Left ventricle myocardium superior (tissue), 1 donor: ENCODE measurements at places on chromosomes 7 and 10.

GRCh38 chr10:119517235-119518141 is 25.0 kb downstream of the RGS10 start:
- DNase-seq, result no peak

DNA sequence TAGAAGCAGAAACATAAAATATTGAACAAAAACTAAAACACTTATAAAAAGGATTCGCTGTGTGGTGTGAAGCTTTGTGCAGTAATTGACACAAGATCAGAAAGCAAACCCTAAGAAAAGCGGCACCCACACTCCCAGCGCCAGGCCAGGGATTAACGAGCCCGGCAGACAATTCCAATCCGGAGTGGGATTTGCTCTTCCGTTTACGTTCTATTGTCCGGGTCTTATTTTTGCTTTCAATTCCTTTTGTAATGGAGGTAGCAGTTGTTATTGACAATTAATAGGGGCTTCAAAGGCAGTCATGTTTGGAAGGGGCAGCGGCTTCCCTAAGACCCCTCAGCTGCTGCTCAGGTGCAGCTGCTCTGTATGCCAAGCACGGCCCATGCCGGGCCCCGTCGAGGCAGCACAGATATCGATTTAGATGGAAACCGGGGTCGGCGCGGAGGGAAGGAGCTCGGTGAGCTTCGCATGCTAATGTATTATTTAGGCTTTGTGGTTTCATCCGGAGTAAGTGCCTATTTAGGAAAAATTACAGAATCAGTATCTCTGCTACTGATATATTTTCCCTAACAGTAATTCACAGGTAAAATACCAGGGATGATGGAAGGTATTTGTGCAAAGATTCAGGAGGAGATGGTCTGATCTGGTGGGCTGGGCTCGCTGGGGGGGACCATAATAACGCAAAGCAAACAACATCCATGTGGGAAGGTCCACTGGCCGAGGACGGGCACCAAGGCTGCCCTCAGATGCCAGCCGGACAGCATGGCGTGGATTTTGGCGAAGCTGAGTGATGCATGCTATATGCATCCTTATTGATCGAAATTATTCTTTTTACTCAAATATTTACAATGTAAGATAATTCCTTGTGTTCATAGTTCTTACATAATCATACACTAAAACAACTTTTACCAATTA is 561.7 kb downstream of the PTPRN2 start:
- no peak for DNase-seq

- DNase-seq, result no peak
Observed at GRCh38 chr10:88097092-88097516, 233.7 kb downstream of the PTEN start.

DNA sequence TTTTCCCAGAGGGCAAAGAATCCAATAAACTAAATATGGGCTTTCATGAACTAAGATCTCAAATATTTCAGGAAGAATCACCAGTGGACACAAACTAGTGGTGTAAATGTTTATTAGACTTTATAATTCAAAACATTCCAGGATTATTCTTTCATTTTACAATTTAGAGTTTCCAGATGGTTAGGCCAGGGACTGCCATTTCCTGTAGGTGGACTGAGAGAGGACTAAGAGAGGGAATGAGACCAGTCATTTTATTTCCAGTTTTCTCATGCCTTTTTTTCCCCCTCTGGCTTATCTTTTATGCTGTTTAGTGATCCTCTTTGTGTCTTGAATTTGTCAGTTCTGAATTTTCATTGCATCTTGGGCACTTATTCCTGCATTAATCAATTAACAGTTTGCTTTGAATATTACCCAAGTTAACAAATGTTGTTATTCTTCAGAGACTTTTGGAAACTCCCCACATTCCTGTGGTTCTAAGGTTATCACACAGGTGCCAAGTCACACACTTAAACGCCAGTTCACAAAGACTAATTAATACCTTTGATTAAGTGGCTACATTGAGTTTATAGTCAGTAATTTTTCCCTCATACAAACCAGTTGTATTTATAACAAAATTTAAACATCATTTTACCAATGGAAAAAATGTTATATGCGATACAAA is 12.3 kb downstream of the CISD1 start:
- no peak for DNase-seq

DNA sequence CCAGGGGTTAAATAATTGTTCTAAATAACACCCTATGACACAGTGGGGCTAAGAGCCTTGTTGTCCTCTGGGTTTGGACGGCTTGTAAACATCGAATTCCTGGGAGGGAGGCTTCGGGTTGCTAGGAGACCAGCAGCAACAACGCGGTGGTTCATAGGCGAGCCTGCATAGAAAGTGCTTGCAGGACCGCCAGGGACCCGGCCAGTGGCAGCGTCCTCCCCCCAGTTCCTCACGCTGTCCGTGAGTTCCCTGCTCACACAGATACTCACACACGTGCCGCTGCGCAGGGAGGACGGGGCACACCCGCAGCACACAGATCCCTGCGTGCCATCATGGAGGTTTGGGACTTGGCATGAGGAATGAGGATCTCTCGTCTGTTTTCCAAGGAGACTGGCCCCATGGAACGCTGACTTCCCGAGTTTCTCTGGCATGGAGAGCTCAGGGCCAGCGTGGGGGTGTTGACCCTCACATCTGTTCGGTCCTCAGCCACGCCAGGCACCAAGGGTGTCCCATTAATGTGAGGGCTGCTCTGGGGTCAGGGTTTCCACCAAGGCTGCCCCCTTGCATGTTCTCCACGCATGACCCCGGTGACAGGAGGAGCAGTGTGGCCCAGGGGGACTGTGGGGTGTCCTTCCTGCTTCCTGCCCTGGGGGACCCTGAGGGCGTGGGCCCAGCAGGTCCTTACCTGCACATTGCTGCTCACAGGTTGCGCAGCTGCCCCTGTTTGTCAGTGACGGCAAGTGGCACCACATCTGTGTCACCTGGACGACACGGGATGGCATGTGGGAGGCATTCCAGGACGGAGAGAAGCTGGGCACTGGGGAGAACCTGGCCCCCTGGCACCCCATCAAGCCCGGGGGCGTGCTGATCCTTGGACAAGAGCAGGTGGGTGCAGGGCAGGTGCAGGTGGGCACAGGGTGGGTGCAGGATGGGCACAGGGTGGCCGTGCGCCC is 9.7 kb downstream of the NPTX2 start:
- no peak for DNase-seq

GRCh38 chr10:23918839-23919238 is 290.1 kb upstream of the KIAA1217 start:
- no peak for DNase-seq

DNA sequence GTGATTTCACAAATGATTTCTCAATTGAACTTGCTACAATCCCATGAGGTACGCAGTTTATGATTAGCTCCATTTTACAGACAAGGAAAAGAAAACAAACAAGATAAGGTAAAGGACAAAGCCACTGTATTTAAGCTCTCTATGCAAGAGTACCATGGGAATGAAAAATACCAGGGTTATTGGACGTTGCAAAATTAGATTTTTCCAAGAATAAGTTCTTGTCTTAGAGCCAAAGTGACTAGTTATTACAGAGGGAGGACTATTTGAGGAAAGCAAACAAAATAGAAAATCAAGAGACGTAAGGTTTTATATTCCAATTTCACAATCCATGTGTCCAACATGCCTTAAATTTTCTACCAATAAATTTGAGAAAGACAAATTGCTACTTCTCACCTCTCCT is 97.9 kb upstream of the PTN start:
- no peak for DNase-seq

- DNase-seq, result peak; percentile 64
Observed at GRCh38 chr7:93715234-93715633, 140.7 kb upstream of the CALCR start.

- no peak for DNase-seq
Observed at GRCh38 chr10:111435871-111436270, 359.0 kb downstream of the ADRA2A start.

DNA sequence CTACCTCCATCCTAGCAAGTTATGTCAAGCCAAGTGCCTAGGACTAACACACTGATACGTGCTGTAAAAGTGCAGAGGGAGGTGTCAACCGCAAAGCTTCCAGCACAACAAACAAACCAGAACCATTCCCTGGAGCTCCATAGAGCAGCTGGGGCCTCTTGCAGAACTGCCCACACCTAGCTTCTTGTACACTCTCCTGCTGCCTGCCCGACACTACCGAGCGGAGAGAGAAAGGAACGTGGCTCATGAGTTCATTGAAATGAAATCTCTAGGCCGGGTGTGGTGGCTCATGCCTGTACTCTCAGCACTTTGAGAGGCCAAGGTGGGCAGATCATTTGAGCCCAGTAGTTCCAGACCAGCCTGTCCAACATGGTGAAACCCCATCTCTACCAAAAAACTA is 73.5 kb downstream of the MKI67 start:
- no peak for DNase-seq

- DNase-seq, result no peak
Observed at GRCh38 chr7:111642373-111642772, 80.1 kb upstream of the IMMP2L start.

DNA sequence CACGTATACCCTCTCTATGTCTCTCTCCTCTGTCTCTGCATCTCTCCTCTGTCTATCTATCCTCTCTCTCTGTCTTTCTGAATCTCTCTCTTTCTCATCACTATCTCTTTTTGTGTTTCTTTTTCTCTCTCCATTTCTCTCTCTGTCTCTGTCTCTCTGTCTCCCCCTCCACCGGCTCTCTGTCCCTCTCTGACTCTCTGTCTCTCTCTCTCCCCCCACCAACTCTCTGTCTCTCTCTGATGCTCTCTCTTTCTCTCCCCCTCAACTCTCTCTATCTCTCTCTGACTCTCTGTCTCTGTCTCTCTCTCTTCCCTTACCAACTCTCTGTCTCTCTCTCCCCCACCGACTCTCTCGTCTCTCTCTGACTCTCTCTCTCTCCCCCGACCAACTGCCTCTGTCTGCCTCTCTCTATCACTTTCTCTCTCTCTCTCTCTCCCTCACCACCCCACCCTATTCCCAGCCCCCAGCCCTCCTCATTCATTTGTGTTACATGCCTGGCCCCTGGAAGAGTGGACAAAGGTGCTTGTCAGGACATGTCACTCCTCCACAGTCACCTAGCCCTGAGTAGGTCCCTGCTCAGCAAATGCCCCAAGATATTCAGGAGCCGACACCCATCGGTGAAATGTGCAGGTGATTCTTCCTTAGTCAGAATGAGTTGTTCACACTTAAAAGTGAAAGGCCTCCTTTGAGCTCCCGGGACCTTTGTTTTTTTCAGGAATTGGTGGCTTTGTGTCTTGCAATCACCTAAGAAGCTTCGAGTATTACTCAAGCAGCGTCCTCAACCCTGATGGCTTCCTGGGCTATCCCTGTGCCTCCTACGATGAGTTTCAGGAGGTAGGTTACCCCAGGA is 13.6 kb downstream of the PNLIPRP2 start:
- DNase-seq, result no peak

DNA sequence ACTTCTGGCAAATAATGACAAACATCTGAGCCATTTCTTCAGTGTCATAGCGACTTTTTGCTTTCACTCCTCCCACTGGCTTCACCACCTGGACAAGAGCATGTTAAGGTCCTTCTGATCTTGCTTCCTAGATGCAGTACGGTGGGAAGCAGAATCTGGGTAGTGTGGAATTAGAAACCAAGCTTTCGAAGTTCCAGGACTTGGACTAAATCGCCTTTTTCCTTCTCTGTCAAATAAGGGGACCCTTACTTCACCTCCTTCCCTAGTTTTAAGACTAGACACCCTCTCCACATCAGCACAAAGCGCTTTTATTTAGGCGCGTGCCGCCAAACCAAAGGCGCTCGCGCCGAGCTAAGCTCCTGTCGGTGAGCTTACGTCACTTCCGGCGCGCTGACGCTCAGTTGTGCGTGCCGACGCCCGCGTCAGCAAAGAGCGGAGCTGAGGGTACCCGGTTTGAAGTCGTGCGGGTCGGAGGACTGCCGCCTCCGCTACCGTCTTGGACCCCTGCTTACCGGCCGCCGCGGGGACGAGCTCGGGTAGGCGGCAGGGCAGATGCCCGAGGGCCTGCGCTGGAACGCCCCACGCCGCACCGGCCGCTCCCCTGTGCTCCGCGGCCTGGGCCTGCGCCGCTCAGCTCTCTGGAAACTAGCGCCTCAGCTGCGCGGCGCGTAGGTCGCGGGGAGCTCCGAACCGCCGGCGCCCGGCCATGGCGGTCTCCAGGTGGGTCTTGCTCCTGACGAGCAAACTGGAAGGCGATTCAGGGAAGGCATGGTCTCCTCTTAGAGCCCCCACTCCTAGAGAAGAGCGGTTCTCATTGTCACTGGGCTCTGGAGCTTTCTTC is at the start of gene BTAF1:
Gene BTAF1 (plus strand): TSS at position 400 of the 841 bp plus-strand sequence. CDS start 307 bp downstream, at position 707.
- peak; percentile 98 for DNase-seq

DNA sequence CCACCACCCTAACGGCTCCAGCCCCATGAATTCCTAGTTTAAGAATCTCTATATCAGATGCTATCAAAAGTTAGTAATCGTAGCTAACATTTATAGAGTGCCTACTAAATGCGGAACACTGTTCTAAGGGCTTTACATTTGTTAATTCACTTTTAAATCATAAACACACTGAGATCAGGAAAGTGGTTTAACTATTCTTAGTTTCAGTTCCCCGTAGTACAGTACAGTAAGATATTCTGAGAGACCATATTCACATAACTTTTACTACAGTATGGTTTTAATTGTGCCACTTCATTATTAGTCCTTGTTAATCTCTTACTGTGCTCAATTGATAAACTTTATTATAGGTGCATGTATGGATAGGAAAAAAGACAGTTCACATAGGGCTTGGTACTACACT is 22.5 kb downstream of the SYPL1 start:
- no peak for DNase-seq

DNA sequence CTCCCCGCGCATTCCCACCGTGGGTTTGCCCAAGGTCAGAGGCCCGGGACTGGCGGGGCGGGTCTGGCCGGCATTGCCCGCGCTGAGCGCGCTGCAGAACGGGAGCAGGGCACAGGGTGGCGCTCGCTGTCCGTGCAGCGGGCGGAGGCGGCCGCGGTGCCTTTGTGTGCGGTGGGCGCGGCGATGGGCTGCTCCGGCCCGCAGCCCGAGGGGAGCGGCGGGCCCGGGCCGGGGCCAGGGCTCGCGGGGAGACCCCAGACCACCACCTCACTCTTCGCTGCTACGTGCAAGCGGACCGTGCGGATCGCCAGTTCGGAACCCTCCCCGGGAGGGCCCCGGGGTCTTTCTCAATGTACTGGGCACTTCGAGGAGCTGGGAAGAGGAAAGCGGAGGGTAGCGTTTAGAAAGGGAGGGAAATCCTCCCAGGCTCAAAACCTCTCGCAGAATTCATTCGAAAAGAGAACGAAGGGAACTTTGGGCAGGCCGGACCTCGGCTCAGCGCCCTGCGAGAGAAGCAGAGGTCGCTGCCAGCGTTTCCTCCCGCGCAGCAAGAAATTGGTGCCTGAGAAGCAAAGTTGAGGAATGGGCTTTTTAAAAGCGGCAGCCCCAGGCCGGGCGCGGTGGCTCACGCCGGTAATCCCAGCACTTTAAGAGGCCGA is 8.5 kb downstream of the SP8 start:
- DNase-seq, result peak; percentile 56
